Hematopoietic multipotent progenitor cell treated with erythropoietin and hydrocortisone succinate and interleukin-3 and kit ligand, for 6 days (in vitro differentiated cells): ENCODE measurements at places on chromosomes 16 and 17.

GRCh38 chr17:18066866-18067265 is 20.9 kb upstream of the DRG2 start:
- DNase-seq: no peak

- DNase-seq: peak; percentile 84
Observed at GRCh38 chr16:83826146-83826913, 18.6 kb downstream of the HSBP1 start.

DNA sequence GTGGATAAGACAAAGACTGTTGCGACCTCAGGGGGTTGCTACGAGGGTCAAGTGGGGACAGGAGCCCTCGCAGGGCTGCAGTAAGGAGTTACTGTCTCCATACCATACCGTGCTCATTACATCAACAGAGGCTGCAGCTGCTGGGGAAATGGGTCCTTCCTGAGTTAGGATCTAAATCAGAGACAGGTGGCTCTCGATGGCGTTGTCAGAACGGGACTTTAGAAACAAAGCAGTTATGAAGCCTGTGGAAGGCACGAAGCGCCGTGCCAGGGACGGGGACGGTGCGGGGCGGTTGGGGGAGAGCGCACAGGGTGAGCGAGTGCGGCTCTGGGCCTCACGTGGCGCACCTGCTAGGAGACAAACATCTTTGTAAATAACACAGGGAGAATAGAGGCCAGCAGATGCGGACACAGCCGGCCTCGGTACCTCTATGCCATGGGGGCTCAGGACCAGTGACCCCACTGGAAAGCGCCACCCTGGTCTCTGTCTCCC is 34.4 kb downstream of the ZCCHC14 start:
- DNase-seq: no peak

- DNase-seq: no peak
Observed at GRCh38 chr17:48599354-48599753, 5.4 kb downstream of the HOXB6 start.

DNA sequence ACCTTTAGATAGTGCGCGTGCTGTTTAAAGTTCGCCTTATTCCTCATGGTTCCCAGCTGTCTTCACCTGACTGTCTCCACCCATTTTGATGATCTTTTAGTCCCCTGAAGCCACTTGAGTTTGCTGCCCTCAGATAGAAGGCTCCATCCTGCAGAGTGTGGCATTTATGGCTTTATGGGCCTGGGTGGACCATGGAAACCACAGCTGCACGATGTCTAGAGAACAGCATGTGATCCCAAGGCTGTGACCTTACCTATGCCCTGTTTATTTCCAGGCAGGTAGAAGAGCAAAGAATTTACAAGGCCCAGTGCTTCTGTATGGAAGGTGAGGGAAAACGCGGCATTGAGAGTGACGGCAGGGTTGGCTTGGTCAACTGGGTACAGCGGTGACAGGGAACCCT is 356.9 kb downstream of the SLC39A11 start:
- no peak for DNase-seq

GRCh38 chr17:65800655-65801054 is 239.2 kb upstream of the AXIN2 start:
- no peak for DNase-seq

- DNase-seq: no peak
Observed at GRCh38 chr16:57906382-57907316, 64.3 kb downstream of the CNGB1 start.

DNA sequence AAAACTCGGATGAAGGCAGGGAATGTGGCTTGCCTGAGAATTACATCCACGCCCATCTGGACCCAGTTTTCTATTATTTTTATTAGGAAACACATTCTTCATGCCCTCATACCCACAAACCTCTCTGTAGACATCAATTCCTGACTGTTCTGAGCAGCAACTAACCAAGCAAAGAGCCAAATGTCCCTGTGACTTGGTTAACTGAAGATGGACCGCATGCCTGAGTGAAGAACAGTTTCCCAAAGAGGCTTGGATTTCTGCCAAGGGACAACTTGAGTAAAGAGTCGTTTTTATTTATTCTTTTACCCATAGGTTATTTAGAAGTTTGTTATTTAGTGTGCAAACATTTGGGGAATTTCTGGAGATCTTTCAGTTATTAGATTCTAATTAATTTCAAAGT is 259.8 kb downstream of the GRIN2A start:
- DNase-seq: no peak

GRCh38 chr17:56125830-56126819 is 27.1 kb upstream of the ANKFN1 start:
- peak; percentile 61 for DNase-seq

DNA sequence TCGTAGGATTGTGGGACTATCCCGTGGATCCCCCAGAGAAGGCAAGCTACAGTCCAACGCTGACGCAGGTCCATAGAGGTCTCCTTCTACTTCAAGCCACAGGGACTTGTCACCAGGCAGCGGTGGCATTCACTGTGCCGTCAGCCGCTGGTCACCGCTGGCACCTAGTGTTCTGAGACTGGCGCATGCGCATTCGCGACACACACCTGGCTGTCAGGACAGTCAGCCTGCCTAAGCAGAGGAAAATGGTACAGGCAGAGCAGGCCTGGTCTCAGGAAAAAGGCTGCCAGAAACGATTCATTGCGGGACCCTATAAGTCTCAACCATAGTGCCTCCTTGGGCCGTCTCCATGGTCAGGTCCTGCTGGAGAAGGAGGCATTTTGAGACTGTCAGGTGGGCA is 138.0 kb upstream of the WSB1 start:
- no peak for DNase-seq

DNA sequence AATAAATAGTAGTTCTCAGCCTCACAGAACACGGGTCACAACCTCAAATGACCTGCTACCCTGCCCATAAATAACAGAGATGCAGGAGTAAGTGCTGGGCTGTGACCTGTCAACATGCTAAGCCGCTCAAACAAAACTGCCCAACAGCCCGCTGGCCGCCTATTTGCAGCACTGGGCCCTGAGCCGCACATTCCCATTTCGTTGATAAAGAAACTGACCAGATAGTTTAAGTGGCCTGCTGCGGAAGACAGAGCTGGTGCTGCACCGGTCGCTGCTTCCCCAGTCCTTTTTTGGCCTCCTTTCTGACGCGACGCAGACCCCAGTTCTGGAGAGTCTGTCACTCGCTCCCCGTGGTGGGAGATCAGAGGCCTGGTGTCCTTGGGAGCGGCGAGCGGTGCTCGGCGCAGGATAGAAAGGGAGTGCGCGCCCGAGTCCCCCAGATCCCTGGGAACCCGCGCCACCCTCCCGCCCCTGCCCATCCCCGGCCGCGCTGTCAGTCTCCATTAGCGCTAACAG is 349 bp upstream of the SLC6A2 start:
- DNase-seq: no peak

DNA sequence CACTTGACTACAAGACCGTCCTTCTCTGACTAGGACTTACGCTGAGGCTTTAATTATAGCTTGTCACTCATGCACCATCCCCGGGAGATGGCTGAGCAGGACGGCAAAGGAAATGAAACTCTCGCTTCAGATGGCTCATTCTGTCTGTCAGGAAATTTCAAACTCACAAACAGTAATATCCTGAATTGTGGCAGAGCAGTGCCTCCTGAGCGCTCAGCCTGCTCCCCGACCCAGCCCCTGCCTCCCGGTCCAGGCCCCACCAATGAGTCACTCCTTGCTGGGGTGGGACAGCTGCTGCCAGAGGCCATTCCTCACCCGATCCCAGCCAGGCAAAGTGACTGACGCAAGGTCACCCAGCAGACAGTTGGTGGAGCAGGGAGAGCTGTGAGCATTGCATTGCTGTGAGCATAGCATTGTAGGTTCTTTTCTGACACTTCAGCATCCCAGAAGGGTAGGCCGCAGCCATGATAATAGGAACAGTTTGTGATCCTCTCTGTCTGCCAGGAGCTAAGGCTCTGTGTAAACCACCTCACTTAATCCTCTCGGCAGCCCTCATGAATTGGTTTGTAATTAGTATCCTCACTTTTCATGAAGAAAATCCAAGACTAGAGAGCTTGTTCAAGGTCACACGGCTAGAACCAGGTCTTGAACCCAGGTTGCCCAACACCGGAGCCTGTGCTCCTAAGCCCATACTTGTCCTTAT is 20.9 kb downstream of the CCDC182 start:
- DNase-seq: no peak

GRCh38 chr17:228951-229708 is 47.7 kb upstream of the DOC2B start:
- DNase-seq: no peak
